ENCODE measurements at places on chromosomes 12 and 14.
A peak's percentile ranks its signal among the peaks of the same experiment; 100 is the strongest.

GRCh38 chr14:68862954-68863594, 70.2 kb upstream of the ZFP36L1 start:
- peak; percentile 82 for DNase-seq

- peak; percentile 73 for DNase-seq
Observed at GRCh38 chr12:31874961-31875608, 84.1 kb upstream of the RESF1 start.

DNA sequence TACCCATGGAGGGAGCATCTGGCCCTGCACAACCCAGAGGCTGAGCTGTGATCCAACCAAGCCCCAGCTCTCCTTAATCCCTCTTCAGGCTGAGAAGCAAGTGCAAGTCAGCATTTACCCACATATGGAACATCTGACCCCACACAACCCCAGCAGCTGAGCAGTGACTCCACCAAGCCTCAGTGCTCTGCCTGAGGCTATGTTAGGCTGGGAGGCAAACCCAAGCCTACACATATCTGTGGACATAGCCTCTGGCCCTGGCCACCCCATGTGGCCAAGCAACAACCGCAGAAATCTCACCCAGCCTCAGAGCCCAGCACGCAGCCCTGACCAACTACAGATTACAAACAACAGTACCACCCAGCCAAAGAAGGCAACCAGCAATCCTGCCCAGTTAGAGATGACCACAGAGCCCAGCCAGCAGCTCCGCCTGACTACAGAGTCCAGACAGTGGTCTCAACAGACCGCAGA, 142.8 kb downstream of the NUAK1 start:
- DNase-seq, result no peak

- DNase-seq, result no peak
Observed at GRCh38 chr14:64235652-64236640, 58.2 kb downstream of the ESR2 start.

DNA sequence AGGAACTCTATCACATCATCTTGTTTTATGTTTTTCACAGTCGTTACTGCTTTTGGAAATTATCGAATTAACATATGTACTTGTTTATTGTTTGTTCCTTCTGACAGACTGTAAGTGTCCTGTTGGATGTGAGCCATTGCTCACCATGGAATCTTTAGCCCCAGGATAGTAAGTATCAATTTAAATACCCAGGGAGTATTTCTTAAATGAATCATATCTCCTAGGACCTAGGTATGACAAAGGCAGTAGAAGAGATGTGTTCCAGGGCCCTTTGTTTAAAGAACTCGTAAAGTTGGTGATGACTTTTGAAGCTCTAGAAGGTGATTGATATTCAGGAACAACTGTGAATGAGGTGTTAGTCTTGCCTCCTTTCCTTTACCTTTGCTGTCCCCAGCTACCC, 30.3 kb upstream of the STRAP start:
- no peak for DNase-seq

DNA sequence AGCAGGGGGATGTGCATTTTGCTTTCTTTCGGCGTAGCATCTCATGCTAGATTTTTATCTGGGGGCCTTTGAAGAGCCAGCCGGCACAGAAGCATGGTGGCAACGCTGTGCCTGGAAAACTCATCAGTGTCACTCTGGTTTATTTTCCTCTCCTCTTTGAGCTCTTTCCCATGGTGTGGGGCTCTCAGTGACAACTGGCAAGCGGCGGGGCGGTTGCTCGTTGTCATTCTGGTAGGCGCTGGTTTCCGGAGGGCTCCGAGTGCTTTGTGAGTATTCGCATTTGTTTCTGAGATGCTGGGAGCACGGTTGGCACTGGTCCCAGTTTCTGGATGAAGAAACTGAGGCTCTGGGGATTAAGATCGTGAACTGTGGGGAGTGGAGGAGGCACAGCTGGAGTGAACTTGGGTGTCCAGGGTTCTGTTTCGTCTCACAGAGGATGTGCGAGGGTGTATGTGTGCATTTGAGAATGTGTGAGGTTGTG, 23.3 kb downstream of the TPCN1 start:
- DNase-seq, result peak; percentile 23

DNA sequence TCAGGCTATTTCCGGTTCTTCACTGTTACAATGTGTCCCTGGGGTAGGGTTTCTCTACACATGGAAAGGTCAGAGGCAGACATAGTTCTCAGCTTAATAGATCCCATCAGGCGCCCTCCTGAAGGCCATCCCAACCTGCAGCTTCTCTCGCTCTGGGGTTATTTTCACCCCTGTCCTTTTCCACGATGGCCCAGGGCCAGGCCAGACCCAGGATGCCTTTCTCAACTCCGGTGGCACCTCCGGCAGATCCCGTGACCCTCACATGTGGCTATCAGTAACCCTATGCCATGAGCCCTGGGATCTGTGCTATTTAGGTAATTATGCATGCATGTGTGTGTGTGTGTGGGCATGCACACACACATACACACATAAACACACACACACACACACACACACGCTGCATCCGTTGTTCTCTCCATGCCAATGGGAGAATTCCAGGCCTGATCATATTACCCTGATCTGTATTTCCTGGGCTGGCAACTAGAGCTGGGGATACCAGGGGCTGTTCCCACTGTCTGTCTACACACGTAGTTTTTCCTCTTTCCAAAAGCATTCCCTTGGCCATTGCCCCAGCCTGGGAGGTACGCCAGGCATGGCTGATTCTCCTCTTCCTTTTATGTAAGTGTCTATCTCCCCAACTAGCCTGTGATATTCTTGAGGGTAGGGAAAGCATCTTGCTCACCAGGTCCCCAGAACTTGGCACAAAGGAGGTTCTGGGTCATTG, 51.2 kb upstream of the NOS1 start:
- no peak for DNase-seq

DNA sequence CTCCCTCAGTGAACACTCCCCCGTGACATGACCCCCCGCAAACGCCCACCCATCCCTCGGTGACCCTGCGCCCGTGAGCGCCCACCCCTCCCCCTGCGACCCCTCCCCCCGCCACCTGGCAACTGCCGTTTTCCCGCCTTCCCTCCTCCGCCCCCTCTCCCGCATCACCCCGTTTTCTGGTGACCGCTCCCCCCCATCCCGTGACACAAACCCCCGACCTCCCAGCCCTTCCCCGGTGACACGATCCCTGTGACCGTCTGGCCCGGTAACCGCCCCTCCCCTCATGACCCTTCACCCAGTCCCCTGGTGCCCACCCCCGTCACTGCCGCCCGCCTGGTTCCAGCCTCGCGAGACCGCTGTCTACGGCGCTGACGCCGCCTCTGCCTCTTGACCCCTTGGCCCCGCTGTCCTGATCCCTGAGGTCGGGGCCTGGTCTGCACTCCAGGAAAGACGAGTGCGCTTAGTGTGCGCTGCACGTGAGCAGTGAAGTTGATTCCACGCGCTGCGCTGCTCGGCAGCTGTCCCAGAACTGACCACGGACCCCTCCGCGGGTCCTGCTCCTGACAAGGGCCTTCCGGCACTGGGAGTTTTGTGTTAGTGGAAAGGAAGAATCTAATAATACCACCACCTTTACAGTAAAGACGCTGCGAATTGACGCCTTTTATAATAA, 59.4 kb downstream of the DDX51 start:
- DNase-seq, result peak; percentile 65

GRCh38 chr12:100225491-100225890, 24.9 kb downstream of the ACTR6 start:
- no peak for DNase-seq

GRCh38 chr14:23438101-23438971, 2.9 kb upstream of the MYH7 start:
- DNase-seq, result no peak

GRCh38 chr12:77023501-77023900, 41.9 kb downstream of the E2F7 start:
- DNase-seq, result no peak

DNA sequence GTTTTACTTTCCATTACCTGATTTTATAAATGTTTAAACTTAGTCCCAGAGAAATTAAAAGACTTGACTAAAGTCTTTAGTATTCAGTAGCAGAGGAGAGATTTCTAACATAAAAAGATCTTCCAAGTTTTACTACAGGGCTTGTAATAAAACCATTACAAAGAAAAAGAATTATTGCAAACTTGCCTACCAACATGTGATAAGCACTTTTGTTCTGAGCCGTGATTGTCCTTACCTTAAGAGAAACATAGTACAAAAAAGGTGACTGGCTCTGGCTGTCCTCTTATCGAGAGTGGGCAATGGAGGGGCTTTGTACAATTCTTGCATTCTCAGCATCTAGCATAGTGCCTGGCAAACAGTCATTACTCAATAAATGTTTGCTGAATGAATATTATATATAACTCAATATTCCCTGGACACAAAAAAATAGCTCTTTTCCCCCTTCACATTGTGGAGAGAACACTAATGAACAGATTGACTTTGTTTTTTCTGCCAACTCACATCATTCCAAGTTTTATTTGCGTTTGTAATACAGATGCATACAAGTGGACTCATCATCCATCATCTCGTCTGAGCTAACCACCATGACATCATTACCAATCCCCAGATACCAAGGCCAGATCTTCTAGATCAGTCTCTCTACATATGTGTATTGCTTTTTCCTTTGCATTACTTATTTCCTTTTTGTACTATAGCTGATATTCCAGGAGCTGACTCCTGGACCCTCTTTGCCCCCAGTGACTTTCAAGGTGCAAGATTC, 192.8 kb upstream of the EEA1 start:
- DNase-seq, result no peak

GRCh38 chr14:103563226-103563620, 463 bp downstream of the COA8 start:
- DNase-seq, result no peak

DNA sequence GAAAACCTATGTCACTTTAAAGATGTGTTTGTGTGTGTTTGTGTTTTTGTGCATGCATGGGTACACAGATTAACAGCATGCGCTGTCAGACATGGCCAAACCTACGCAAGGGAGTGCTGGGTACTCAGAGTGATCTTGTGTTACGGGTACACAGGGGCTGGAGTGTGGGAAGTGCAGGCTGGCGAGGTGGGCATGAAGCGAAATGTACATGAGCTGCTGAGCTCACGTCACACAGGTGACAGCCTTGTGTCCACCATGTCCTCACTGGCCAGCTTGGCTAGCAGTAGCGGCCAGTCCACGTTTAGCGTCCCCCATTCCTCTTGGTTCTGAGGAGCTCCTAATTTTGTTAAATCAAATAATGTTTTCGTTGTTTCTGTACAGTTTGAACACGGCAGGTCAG, 979.7 kb upstream of the TMEM132C start:
- no peak for DNase-seq

GRCh38 chr12:107580750-107581618, 104.6 kb upstream of the PWP1 start:
- DNase-seq, result no peak

DNA sequence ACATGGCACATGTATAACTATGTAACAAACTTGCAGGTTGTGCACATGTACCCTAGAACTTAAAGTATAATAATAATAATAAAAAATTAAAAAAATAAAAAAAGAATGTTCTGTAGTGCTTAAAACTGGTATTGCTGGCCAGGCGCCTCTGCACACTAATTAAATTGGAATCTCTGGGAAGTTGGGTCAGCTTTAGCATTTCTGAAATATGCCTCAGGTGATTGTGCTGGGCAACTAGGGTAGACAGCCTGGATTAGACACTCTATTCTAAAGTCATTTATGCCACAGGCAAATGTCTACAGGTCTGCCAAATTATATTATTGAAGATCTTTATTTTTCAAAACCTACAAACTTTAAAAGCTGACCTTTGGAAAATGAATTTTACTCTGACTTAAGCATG, 55.3 kb downstream of the PPM1H start:
- DNase-seq, result no peak

DNA sequence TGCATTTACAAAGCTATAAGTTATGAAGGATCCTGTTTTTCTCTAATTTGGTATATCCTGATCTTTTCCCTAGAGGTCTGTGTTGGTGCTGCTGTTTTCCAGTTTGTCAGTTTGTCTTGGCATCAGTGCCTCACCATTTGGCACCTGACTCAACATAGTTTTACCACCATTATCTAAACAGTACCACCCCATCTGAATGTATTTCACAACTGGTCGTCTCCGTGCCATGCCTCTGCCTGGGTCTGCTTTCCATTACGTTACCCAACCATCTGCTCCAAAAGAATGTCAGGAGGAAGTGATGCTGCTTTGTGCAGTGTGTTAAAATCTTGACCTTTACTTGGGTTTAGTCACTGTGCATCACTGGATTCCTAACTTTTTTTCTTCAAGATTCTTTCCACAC, 129.3 kb upstream of the RASSF8 start:
- no peak for DNase-seq

DNA sequence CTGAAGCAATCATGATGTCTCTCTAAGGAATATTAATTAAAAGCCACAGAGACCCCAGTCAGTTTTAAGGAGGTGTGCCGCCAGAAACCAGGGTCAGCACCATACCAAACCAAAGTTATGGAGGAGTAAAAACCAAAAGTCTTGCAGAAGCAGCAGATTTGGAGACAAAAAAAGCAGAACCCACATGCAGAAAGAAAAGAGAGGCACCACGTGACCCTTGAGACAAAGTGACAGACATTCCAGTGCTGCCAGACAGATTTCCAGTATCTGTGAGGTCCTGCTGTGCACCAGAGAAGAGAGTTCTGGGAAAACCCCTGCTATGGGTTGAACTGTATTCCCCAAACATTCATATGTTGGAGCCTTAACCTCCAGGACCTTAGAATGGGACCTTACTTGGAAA, 59.7 kb downstream of the CAPZA3 start:
- no peak for DNase-seq
